NK-92 treated with Interleukin-12 subunit alpha and Interleukin-12 subunit beta, amount 100 ng/mL, for 24 hours (cell line): ENCODE measurements at places on chromosomes 2 and 18.

DNA sequence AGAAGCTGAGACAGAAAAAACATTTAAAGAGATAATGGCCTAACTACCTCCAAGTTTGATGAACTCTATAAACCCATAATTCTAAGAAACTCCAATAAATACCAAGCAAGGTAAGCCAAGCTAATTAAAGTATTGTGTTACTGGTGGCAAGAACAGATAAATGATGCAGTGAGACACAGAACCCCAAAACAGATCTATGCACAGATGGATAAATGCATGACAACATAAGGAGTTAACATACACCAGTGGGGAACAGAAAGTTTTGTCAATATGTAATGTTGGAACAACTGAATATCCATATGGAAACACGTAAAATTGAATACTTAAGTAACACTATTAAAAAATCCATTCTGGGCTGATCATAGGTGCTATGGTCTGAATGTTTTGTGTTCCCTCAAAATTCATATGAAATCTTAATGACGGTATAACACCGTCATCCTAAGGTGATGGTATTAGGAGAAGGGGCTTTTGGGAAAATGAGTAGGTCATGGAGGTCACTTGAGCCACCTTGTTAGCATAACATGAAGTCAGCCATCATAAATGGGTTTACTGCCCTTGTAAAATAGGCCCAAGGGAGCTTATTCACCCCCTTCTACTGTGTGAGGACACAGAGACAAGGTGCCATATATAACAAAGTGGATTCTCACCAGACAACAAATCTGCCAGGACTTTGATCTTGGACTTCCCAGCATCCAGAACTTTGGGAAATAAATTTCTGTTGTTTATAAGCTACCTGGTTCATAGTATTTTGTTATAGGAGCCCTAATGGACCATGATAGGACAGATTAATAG lies 86.3 kb downstream of the SLC66A3 start:
- no peak for DNase-seq

DNA sequence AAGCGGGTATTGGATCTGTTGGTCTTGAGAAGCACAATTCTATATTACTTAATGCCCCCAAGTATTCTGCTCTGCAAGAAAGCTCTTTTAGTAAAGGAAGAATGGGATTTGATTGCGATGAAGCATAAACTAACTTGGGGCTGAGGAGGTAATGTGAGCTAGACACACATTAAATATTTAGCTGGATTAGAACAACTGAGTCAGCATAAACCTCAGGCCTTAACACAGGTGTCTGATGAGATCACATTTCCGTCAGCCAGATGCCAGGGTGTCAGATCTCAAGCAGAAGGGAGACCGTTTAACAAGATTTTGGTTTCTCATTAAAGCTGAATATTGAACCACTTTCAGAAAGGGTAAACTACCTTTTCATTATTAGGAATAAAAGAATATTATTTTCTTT lies 94.5 kb downstream of the GYPC start:
- no peak for DNase-seq

GRCh38 chr2:47173986-47174732 lies 19.1 kb upstream of the STPG4 start:
- DNase-seq = no peak

DNA sequence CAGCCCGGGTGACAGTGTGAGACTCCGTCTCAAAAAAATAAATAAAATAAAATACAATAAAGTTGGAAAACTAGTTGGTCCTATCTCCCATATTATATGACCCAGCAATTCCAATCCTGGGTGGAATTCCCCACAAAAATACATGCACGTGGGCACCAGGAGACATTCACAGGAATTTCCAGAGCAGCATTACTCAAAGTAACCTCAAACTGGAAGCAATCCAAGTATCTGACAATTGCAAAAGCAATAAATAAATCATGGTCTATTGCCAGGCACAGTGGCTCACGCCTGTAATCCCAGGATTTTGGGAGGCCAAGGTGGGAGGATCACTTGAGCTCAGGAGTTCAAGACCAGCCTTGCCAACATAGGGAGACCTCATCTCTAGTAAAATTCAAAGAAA lies 101.2 kb upstream of the MAP4K4 start:
- no peak for DNase-seq

DNA sequence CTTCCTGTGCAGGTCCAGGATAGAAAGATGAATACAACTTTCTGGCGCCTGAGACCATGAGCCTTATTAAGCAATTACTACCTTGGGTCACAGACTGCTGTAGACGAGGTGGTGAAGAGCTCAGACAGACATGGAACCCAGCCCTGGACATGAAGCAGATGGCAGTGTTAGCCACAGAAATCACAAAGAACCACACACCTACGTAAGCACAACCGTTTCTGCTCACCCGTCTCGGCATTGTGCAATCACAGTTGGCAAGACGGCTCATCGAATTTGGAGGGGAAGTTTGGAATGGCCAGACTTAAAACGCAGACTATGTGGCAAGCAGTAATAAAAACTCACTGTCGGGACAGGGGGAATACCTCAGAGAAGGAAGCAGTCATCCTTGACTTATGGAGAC lies 24.3 kb upstream of the ASPRV1 start:
- no peak for DNase-seq

GRCh38 chr2:44767691-44768090 lies 173.8 kb upstream of the SIX3 start:
- DNase-seq = no peak

GRCh38 chr2:73314441-73314840 lies 21.1 kb upstream of the EGR4 start:
- no peak for DNase-seq
